ENCODE measurements at places on chromosomes 6 and 20.

DNA sequence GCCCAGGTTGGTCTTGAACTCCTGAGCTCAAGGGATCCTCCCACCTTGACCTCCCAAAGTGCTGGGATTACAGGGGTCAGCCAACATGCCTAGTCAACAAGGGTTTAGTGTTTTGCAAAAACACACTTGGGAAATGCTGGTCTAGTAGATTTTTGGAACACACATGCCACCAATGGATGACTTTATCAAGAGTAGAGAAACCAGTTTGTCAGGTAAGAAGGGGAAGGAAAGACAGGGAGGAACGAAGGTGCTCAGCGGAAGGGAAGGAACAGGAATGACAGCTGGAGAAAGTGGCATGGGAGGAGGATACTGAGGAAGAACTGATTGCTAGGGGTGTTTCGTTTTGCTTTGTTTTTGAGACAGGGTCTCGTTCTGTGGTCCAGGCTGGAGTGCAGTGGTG, 15.6 kb upstream of the SEC63 start:
- no peak for DNase-seq

DNA sequence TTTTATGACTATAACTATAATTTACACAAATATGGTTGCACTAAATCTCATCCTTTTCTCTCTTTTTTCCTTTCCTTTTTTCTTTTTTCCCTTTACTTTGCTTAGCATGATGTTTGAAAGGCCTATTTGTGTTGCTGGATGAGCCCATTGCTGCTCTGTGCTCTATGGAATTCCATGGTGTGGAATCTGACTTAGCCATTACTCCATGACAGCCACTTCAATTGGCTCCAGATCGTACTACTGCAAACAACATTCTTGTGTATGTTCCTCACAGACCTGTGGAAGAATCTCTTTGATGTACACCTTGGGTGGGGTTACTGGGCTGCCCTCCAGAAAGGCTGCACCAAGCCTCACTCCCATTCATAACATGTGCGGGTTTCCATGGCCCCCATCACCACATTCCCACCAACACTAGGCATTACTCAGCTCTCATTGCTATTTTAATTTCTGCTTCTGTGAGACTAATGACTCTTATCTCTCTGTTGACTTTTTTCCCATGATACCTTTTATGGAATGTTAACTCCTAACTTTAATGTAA, 979.0 kb downstream of the KIF16B start:
- no peak for DNase-seq

GRCh38 chr20:57883761-57884160, 173.9 kb upstream of the PMEPA1 start:
- DNase-seq = no peak

- DNase-seq = no peak
Measured at GRCh38 chr6:20575704-20576451, 41.6 kb downstream of the CDKAL1 start.

DNA sequence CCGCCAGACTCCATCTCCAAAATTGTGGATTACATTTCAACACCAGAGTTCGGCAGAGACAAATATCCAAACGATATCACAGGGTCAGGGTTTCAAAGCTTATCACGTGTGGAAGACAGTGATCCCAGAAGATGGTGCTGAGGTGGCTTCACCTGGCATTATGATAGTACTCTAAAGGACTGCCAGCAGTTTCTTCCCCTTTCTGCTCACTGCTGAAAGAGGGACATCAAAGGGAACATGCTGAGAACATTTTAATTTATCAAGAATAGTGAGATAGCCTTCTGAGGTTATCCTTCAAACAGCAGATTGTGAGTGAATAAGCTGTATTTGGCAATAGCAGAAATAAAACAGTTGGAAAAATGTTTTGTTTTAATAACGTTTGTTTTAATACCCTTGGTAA, 79.7 kb downstream of the FIG4 start:
- DNase-seq = no peak

DNA sequence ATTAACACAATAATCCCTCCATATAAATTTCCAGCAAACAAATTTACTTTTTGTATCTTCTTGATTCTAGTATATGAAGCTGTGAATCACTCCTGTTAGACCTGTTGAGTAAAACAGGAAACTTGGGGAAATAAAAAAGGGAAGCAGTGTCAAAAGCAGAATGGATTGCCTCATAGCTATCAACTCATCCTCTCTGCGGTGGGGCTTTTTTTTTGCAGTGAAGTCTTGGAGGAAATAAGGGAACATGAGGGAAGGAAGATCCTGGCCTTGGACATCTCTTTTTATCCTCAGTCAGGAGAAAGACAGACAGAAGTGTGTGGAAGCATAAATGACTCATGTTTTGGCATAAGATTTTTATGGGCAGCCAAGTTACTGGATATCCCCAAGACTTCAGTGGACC, 332.5 kb downstream of the TFAP2A start:
- no peak for DNase-seq

DNA sequence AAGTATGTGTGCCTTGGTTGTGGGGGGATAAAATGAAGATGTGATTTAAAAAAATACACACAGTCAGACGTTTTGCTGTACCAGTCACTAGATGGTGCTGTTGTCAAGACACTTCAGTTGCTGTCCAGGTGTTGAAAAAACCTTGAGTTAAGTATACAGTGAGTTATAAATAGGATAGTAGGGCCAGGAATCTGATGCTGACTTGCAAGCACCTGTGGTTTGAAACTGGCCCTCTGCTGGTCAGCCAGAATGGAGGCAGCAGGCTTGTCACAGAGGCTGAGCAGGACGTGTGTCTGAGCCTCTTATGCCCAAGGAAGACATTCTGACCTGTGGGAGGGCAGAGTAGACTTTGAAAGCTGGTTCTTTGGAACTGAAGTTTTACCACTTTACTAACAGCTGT, 27.8 kb downstream of the RNF8 start:
- peak; percentile 39 for DNase-seq

GRCh38 chr6:81446509-81446908, 306.0 kb downstream of the TENT5A start:
- no peak for DNase-seq

DNA sequence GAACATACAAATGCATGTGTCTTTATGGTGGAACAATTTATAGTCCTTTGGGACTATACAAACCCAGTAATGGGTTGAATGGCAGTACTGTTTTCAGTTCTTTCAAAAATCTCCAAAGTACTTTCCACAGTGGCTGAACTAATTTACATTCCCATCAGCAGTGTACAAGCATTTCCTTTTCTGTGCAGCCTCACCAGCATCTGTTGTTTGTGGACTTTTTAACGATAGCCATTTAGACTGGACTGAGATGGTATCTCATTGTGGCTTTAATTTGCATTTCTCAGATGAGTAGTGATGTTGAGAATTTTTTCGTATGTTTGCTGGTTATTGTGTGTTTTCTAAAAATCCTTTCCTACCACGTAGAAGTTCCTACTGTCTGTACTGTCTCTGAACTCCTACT, 327.2 kb upstream of the ZFP64 start:
- DNase-seq = no peak

- no peak for DNase-seq
Measured at GRCh38 chr6:135283926-135284325, 102.8 kb downstream of the MYB start.

GRCh38 chr6:100153636-100154275, 159.7 kb upstream of the MCHR2 start:
- DNase-seq = no peak

DNA sequence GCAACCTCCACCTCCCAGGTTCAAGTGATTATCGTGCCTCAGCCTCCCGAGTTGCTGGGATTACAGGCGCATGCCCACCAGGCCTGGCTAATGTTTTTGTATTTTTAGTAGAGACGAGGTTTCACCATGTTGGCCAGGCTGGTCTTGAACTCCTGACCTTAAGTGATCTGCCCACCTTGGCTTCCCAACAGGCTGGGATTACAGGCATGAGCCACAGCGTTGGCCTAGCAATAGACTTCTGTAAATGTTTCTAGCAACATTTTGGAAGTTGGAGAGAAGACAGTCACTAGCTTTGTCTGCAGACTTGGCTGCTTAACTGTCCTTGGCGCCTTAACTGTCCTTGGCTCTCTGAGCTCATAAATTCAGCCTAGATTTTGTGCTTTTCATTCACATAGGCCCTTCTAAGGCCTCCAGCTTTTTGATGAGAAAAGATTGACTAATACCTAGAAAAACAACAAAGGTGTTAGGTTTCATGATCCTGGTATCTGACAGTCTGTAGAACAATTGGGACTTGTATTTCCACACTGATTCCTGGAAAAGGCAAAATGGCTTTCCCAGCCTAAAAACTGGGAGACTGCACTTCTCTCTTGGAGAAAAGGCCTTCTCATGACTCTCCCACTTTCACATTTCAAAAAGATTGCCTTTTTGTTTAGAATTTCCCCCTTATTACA, 49.7 kb downstream of the OR2B2 start:
- no peak for DNase-seq

DNA sequence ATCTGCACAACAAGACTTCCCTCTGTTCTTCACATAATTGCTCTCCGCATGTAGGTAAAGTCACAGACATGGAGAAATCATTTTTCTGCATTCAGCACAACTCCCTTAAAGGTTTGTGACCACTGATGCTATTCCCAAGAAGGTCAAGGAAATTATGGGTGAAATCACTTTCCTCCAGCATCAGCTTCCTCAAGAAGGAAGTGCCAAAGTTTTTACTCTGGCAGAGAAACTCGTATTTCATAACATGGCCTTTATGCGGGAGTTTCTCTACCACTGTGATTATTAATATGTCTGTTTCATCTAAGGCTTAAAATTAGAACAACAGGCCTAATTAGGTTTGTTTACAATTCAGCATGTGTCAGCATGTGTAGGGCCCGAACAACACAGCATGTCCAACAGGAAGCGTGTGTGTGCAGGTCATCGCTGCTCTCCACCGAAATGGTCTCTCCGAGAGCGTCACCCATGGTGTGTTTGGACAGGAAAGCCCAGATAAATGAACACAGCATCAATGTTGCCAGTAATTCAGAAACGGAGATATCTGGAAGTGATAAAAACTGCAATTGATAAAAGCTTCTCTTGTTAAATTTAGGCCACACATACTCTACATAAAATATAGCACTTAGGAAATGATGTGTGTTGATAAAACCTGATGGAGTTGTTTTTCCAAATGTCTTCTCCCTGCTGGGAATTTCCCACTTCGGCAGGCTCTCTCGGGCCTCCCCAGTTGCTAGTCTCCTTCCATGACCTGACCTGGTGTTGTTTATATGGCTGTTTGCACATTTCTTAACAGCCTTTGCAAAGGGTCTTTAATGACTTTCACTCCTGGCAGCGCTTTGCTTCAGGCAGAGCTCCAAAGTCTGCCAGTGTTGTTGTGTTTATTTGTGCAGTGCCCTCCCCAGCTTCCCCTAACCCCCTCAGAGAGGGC, 265.1 kb upstream of the CEP162 start:
- DNase-seq = no peak

DNA sequence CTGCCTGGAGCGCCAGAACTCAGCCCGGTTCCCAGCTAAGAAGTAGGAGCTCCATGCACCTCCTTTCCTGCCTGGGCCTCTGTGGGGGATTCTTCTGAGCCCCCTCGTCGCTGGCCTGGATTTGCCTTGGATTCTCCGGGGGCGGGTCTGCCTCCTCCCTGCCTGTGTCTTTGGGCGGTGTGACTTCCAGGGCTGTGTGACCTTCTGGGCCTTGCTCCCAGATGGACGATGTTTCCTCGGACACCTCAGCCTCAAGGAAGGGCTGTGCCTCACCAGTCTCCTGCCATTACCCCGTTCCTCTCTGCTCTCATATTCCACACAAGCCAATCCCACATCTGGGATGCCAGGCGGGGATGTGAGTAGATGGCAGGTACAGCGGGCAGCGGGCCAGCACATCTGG, 76.8 kb downstream of the ERMARD start:
- DNase-seq = no peak

DNA sequence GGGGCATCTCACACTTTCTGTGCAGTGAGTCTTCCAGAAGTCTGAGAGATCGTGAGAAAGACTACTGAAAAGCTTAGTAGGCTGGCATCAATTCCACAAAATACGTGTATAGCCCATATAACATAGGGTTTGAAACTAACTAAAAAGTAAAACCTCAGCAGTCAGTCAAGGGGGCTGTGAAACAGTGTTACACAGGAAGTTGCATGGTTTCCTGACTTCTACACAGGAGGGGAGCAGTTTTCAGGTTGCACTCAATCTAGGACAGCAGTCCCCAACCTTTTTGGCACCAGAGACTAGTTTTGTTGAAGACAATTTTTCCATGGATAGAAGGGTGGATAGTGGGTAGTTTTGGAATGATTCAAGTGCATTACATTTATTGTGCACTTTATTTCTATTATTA, 4.7 kb upstream of the LY86 start:
- DNase-seq = no peak

- DNase-seq = no peak
Measured at GRCh38 chr6:33118525-33119123, 42.8 kb downstream of the HLA-DPB1 start.

GRCh38 chr20:2468581-2469407, 1.8 kb downstream of the SNRPB start:
- no peak for DNase-seq

GRCh38 chr20:54212226-54212625, 4.3 kb downstream of the PFDN4 start:
- DNase-seq = no peak

GRCh38 chr20:11516448-11516847, 401.2 kb upstream of the BTBD3 start:
- DNase-seq = no peak

GRCh38 chr20:42366626-42367025, 748.4 kb upstream of the CHD6 start:
- DNase-seq = no peak

- no peak for DNase-seq
Measured at GRCh38 chr6:108353853-108354252, 59.0 kb downstream of the AFG1L start.

DNA sequence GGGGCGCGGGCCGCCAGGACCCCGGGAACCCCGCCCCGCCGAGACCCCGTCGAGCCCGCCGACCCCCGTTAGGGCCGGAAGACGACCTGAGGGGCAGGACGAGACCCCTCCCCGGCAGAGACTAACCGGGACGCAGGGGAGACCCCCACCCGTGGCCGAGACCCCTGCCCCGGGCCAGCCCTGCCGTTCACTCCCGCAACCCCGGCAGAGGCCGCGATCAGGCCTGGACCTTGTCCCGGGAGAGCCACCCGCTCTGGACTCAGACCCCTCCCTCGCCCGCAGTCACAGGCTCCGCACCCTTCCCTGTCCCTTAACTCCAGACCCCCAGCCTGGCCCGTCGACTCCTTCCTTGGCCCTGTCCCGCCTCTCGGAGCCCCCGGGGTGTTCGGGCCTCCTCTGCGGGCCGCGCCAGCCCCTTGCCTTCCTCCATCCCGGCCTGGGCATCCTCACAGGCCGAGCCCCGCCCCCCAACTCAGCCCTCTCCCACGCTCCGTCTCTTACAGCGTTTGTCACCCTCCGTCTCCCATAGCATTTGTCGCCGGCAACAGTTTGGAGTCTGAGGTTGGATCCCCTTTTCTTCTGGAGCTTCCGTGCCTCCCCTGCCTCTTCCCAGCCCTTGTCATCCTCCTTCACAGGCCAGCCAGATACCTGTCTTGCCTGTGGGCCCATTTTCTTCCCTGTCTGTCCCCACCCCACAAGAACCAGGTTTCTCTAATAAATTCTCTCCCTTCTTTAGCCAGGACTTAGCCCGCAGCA, 569 bp downstream of the TCEA2 start:
- no peak for DNase-seq

Measured in retinal pigment epithelial cell (primary cell).